ENCODE measurements at places on chromosomes 1 and 21.
A peak's percentile ranks its signal among the peaks of the same experiment; 100 is the strongest.

- DNase-seq = no peak
Observed at GRCh38 chr1:97192872-97193572, 471.4 kb downstream of the PTBP2 start.

DNA sequence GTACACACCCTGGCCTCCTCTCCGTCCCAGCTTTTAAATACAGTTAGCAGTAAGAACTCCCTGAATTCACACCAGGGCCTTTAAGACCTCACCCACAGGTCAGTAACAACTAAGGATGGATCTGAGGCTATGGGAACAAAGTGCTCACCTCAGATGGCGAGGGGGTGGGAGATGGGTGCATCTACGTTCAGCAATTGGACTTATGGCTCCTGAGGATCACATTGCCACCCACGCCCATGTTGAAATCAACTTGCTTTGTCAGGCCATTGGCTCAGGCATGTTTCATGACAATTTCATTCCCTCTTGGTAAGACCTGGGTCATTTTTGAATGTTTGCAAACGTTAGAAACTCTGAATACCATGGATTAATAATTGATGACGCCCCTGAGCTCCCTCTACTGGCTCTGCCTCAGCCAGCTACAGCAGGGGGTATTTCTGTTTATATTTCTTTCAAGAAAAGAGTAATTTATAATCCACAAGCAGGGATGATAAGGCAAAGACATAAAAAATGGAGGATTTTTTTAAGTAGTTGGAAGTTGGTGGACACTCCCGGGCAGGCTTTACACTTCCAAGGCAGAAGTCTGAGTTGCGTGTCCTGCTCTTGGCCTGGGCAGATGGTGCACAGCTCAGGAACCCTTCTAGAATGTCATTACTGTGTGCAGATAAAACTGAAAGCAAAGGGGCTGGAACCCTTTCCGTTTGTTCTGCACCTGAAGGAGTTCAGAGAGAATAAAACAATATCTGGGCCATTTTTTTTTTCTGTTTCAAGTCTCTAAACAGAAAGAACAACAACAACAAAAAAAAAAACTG is 13.7 kb upstream of the LBR start:
- DNase-seq = no peak

GRCh38 chr1:64308866-64309265 is 105.4 kb downstream of the UBE2U start:
- no peak for DNase-seq

DNA sequence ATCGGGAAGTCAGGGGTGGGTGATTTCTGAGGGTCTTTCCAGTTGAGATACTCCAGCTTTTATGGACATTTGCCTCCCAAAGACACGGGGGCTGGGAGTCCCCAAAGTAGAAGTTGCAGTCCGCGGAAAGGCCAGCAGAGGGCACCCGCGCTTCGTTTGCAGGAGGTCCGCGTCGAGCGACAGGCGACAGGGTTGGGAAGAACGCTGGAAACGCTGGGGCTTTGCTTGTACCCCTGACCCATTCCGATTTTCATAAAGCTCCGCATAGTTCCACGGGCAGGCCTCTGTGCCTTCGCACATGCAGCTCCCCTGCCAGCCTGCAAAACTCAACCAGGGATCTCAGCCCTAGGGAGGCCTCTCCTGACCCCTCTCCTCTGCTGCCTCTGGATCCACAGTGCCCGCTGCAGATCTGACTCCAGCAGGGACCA is 44.2 kb upstream of the LAPTM5 start:
- DNase-seq = peak; percentile 99

GRCh38 chr21:44815852-44816628 is 1.8 kb downstream of the SUMO3 start:
- no peak for DNase-seq

GRCh38 chr21:31133243-31133830 is 95.1 kb upstream of the KRTAP19-8 start:
- no peak for DNase-seq

DNA sequence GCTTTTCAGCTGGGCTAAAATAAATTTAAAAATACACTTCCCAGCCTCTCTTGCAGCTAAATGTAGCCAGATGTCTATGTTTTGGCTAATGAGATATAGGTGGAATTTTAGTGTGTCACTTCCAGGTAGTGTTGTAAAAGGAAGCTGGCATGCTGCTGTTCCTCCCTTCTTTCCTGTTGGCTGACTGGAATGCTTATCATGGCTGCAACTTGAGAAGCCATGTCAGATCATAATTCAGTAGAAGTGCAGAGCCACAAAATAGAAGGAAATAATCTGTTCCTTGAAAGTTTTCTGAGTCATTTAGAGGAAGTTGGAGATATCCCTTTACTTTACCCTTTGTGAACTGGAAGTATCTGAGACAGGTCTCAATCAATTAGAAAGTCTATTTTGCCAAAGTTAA is 10.9 kb upstream of the RBM15 start:
- no peak for DNase-seq

DNA sequence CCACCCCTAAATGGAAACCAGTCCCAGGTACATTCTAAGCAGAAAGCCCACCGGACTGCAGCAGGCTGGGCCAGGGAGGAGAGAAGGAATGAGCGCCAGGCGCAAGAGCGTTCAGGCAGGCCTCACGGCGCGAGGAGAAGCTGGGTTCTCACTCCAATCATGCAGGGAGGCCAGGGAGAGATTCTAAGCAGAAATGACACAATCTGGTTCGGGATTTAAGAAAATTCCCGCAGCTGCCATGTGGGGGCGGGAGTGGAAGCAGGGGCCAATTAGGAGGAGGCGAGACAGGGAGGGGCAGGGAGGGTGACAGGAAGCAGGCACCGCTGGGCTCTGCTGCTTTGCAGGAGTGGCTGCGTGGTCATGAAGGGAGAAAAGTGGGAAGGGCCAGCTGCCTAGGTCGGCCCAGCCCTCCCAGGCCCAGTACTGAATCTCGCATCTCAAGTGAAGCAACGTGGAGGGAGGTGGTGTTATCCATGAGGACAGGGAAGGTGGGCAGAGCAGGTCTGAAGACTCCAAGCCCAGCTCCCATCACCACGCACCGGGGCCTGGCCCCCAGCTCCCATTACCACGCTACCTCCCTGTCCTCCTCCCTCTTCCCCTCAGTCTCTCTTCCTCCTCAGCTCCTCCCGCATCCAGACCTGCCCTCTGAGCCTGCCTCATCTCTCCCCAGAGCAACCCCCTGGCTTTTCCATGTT is 11.8 kb downstream of the NPHP4 start:
- DNase-seq = no peak

- DNase-seq = no peak
Observed at GRCh38 chr1:6799499-6799898, 14.2 kb downstream of the CAMTA1 start.

DNA sequence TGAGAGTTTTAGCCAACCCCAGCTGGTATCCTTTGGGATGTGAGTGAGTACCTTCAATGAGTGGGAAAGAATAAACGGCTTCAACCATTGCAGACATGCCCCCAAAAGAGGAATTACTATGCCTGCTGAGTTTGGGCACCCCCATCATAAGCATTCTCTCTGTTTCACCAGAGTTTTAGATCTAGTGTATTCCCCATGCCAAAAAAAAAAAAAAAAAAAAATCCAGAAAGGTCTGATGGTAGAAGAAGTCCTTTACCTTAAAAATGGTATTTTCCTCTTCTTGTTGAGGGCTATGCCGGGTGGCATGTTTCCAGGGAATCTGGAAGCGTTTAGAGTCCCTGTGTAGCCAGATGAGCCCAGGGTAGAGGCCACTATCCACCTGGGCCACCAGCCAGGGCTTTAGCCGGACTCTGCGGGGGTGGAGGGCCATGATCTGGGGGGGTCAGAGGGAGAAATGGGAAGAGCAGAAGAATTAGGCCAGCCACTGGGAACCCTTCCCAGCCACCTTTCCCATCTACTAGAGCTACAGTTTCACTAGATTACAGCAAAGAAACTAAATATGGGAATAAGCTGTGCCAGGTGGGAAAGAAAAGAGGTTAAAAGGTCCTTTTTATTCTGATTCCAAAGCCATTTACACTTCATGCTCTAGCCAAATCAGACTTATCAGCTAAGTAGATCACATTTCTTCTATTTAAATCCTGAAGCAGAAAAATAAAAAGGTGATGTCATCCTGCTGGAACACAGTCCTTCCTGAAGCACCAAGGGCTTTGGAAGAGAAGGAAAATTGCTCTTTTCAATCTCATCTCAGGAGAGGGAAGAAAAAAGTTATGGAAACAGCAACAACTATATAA is 4.7 kb downstream of the IRF6 start:
- DNase-seq = no peak

DNA sequence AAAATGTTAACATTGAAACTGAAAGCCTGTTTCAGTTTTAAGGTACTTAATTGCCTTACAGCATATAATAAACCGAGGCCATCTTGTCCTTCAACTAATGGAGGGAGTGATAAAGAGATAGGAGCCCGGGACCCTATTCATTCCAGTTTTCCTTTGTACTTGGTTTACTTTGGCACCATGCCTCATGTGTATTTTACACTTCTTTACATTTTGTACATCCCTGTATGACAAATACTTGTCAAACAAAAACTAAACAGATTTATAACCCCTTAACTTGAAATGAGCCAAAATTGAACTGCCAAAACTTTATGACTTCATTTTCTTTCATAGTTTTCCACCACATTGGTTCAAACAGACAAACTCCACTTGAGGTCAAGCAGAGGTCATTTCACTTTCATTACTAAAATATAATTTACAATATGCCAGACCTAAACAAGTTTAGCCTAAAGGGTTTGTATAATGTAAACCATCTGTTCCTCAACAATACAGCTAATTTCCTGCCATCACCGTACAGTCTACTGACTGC is 30.9 kb upstream of the UBE2U start:
- no peak for DNase-seq

- no peak for DNase-seq
Observed at GRCh38 chr1:164064501-164064900, 494.5 kb upstream of the PBX1 start.

DNA sequence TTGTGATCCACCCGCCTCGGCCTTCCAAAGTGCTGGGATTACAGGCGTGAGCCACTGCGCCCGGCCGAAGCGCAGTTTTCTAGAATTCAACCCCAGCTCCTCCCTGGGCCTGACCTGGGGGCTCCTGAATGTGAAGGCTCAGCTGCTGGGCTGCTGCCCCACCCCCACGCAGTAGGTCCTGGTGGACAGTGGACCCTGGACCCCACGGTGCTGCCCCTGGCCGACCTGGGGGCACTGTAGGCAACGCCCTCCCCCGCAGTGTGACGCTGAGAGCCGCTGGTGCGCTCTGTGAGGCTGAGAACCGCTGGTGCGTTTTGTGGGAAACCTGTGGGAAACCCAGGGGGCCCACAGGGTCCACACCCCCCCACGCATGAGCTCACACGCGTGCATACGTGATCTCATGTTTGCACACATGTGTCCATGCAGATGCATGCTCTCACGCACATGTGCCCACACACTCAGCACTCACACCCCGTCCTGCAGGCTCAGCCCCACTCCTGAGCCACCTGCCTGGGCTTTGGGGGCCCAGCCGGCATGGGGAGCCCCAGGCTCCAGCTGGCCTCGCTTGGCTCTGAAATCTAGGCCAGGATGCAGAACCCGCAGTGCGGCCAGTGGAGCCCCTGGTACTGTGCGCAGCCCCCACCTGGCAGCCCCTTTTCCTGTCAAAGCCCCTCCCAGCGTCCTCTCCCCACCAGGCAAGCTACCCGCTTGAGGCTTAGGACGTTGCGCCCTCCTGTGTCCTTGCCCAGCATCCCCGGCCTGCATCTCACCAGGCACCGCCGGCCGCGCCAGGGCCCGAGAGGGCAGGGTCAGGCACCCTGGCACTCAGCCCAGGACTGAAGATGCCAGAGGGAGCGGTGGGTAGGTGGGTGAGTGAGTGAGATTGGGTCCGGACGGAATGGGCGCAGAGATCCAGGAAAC is 67.7 kb downstream of the COL18A1 start:
- no peak for DNase-seq

- DNase-seq = no peak
Observed at GRCh38 chr1:246114369-246114768, 392.7 kb downstream of the SMYD3 start.

GRCh38 chr1:161227196-161227871 is 1.5 kb downstream of the TOMM40L start:
- DNase-seq = peak; percentile 91

- no peak for DNase-seq
Observed at GRCh38 chr1:205840146-205840923, 9.6 kb downstream of the PM20D1 start.

DNA sequence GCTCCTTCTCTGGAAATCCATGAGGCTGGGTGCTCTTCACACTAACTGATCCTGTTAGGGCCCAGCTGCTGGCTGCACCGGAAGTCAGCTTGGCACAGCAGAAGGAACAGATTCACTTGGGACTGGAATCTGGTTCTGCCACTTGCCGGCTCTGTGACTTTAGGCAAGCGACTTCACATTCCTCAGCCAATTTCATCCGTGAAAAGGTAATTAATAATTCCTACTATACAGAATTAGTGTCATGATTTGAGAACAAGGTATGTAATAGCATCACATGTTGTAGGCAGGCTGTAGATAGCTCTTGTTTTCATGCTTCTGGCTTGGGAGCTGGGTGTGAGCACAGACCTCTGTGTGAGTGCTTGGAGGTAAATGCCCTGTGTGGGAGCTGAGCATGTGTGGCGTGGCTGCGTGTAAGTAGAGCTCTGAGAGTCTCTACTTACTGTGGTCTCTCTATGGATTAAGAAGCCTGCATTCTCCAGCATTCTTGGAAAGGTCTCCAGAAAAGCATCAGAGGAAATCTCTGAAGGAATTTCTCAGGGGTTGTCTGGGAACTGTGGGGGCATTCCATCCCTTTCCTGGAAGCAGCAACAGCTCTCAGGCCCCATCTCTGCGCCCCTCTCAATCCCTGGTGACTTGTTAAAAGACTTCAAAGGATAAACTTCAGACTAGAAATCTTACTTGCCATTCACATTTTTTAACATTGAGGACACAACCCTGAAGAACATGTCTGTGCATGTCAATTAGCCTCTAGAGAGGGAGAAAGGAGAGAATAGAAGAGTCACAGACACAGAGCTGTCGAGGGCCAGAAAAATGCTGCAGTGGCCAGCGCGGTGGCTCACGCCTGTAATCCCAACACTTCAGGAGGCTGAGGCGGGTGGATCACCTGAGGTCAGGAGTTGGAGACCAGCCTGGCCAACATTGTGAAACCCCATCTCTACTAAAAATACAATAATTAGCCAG is 47.7 kb upstream of the PPM1J start:
- DNase-seq = no peak

GRCh38 chr1:76901158-76901767 is 34.0 kb downstream of the ST6GALNAC5 start:
- peak; percentile 51 for DNase-seq

GRCh38 chr1:166479052-166479631 is 312.3 kb upstream of the FAM78B start:
- peak; percentile 54 for DNase-seq

GRCh38 chr1:25657121-25657882 is 40.7 kb downstream of the MAN1C1 start:
- DNase-seq = no peak

All from neural crest cell (in vitro differentiated cells).